ENCODE measurements at places on chromosomes 5 and 9.

DNA sequence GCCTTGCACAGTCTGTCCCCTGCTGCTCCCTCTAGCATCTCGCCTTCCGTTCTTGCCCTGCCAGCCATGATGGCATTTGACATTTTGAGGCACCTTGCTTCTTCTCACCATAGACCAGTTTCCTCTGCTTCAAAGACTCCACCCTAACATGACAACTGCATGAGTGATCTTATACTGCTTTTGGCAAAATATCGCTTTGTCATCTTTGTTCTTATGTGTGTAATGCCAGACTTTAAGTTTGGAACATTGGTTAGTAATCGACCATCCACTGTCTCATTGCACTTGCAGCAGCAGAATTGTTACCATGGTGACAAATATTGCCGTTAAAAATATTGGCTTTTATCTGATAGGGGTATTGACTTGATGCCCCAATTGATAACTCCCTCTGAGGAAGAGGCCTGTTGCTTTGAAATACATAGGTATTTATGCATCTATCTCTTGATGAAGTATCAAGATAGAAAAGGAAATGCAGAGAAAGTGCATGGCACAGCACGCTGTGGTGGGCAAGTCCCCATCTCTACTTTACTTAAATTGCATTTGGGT lies 6.8 kb downstream of the GARIN3 start:
- no peak for DNase-seq

DNA sequence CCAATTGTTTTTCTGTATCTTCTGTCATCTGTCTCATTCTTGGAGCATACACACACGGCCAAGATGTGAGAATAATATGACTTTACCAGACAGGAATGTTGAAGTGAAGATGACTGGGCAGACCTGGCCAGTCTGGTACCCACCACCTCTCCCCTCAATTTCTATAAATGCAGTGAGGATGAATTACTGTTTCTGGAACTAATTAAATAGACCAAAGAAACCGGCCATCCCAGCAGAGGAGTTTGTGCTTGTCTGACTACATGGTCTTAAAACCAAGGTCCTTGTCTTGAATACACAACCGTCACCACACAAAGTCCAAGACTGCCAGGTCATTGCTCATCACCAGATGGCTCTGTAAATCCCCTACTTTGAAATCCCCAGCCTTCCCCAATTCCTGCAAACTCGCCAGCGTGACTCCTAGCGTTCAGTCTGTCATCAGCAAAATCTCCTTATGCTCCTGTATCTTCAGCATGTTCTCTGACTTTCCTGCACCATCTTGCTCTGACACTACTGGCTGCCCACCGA lies 147.2 kb downstream of the PDE4D start:
- no peak for DNase-seq

DNA sequence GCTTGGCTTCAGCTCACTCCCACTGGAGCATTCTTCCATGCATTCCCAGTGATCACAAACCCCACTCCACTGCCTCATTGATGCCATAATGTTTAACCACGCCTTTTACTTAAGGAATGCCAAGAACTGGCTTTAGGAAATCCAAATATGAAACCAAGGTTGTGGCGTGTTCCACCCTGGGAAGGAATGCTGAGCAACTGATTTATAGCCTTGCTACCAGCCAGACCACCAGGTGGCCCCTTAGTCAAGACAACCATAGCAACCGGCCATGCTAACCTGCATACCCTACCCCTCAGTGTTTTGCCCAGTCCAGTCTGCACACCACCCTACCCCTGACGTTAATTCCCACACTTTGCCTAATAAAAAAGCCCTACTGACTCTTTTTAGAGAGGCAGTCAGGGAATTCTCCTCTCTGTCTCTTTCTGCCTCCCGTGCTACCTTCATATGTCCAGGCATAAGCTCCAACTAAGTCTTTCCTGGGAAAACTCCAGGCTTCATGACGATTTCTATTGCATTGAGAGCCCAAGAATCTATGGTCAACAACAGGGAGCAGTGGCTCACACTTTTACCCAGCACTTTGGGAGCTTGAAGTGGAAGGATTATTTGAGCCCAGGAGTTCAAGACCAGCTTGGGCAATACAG lies 27.0 kb upstream of the PRRC2B start:
- DNase-seq = no peak

- no peak for DNase-seq
These were observed 67.6 kb upstream of the RASEF start for GRCh38 chr9:83130541-83130940.

DNA sequence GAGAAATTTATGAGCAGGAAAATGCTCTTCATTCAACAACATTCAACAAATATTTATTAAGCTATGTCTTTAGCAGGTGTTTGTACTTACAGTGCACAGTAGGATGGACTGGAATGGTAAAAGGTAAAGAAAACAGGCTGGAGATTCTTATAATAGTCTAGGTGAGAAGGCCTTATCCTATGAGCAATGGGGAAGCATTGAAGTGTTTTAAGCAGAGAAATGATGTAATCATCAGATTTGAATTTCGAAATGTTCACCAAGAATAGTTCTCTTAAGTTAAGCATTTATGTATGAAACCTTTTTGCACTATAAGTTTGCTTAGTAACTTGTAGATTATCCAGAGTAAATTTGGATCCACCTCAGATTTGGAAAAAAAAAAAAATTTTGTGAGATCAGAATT lies 209.3 kb downstream of the NR3C1 start:
- no peak for DNase-seq

DNA sequence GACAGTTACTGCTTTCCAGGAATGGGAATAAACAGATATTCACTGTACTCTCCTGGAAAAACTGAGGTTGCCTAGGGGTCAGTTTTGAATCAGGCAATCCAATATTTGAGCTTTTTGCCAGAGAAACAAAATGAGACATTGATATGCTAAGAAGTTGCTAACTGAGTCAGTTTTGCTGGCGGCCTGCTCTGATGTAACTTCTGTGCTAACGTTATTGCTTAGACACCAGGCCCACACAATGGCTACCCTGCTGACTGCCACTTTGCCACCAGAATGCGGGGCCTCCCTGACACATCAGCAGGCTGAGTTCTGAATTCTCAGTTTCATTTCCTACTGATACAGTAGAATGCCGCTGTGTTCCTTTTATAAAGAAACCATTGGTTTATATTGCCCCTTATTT lies 18.2 kb upstream of the ZNF618 start:
- no peak for DNase-seq

DNA sequence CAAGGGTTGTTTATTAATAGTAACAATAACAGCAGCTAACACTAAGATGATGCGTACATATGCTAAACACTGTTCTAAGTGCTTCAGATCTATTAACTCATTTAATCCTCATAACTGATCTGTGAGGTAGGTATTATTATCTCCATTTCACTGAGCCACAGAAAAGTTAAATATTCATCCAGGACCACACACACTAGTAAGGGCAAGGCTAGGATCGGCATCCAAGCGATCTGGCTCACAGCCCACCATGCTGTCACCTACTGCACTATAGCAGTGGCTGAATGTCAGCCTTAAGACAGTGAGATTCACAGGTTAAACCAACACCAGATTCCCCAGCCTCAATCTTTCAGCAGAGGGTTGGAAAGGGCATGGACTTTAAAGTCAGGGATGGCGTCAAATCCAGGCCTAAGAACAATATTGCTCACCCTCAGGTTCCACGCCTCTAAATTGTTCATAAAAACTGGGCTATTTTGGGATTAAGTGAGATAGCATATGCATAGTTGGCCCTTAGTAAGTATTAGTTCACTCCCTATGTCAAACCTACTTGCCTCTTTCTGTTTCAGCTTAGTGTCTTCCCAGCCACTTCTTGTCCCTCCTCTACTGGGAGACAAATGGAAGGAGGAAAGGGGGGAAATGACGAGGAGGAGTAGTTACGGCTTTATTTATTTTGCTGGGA lies 150.8 kb downstream of the MAPKAP1 start:
- no peak for DNase-seq

- DNase-seq = no peak
These were observed 41.7 kb downstream of the SMIM15 start for GRCh38 chr5:61120534-61120933.

DNA sequence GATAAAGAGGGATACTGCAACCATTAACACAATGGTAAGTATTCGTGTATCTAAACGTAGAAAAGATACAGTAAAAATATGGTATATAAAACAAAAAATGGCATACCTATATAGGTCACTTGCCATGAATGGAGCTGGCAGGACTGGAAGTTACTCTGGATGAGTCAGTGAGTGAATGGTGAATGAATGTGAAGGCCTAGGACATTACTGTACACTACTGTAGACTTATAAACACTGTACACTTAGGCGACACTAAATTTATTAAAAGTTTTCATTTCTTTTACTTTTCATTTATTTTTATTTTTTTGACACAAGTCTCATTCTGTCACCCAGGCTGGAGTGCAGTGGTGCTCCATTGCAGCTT lies 14.1 kb downstream of the TDRD7 start:
- no peak for DNase-seq

GRCh38 chr9:111728617-111729366 lies 65.9 kb downstream of the SHOC1 start:
- DNase-seq = no peak

DNA sequence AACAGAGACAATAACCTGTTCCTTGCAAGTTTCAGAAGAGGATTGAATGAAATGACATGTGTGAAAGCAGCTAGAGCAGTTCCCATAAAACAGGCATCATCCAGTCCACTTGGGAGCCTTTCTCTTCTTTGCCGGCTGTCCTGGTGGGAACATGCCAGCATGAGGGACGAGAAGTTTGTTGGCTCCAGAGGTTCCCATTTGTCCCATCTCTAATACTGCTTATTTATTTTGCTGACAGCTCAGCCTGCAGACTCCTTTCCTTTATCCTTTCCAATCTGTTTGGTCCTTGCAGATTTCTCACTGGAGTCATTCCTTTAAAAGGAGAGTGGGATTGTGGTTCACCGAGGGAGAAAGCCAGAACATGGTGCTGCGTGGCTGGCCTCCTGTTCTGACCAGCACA lies 321.5 kb upstream of the CLINT1 start:
- no peak for DNase-seq

Data from stimulated activated naive CD8-positive, alpha-beta T cell treated with anti-CD3 and anti-CD28 coated beads, Interleukin-15, Interleukin-2, amounts not matched to agents 100 U/mL and 50 U/mL, for 24 hours (primary cell).